Stimulated activated CD8-positive, alpha-beta memory T cell treated with anti-CD3 and anti-CD28 coated beads, Interleukin-4, amount 100 ng/mL, for 4 hours (primary cell): ENCODE measurements at places on chromosomes 5 and 9.

- no peak for DNase-seq
These were observed 81.8 kb downstream of the BOD1 start for GRCh38 chr5:173534664-173535063.

GRCh38 chr5:41795125-41795524 lies 75.1 kb downstream of the OXCT1 start:
- DNase-seq, result no peak

DNA sequence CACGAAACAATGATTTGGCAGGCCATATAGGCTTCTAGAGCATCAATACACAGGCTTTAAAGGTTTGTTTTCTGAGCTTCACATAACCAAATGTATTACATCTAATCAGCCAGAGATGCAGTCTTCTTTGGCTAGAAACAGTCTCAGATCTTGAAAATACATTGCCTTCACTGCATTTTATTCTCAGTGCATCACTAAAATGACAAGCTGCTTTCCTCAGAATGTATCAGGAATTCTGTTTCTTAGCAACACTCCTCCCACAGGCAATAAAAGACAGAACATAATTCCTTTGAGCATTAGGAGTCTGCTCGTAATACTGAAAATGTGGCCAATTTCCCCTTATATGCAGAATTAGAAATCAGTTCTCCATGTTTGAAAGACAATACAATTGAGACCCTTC lies 36.9 kb downstream of the FEM1C start:
- DNase-seq, result no peak

- DNase-seq, result no peak
These were observed 301.8 kb upstream of the CDH6 start for GRCh38 chr5:30891660-30892059.

- DNase-seq, result no peak
These were observed 5.5 kb upstream of the AQP3 start for GRCh38 chr9:33452828-33453271.

DNA sequence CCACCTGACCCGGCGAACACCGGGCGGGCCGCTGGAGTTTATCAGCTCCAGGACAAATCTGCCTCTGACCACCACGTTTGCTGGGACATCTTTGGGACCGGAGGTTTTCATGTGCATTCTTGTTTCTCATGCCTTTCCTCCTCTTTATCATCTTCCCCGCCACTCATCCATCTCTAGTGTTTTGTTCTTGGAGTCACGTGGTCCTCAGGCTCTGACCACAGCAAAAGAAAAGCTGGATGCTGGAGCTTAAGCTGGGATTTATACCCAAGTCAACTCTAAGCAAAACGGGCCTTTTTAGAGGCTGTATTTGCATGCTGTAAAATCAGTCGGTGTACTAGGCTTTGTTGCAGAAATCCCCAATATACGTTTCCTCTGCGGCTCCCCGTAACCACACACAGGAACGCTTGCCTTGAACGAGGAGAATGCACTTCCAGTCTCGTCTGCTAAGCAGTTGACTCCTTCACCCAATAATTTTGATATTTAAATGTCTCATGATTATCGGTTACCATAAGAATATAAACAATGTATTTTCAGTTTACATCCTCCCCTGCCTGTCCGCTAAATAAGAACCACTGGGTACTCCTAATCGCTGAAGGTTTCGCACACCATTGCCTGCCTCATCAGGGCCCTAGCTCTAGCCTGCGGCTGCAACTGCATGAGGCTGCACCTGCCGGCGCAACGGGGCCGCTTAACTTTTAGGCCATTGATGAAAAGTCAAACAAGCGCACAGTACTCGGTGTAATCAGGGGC lies 560 bp upstream of the NDUFS6 start:
- DNase-seq, result no peak

DNA sequence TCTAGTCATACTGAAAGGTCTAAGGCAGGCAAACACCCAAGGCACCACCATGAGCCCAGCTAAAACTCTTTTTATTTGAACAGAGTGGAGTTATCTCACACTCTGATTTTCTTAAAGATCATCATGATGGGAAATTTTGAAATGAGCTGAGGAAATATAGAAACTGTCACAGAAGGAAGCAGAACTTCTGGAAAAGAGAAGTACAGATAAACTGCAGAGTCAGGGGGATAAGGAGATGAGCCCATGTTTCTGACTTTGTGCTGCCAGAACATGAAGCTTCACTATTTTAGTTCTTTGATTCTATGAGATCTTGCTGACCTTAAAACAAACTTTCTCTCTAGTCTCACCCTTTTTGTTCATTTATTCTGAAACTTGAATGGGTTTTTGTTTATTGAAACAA lies 406.5 kb upstream of the EDIL3 start:
- no peak for DNase-seq

- DNase-seq, result no peak
These were observed 187.2 kb upstream of the ZNF462 start for GRCh38 chr9:106675780-106676179.

GRCh38 chr9:114449236-114449635 lies 56.0 kb downstream of the WHRN start:
- DNase-seq, result no peak

GRCh38 chr9:113011911-113012381 lies at the start of gene ZNF883:
Gene ZNF883 (minus strand): TSS chr9:113012192.
- no peak for DNase-seq

DNA sequence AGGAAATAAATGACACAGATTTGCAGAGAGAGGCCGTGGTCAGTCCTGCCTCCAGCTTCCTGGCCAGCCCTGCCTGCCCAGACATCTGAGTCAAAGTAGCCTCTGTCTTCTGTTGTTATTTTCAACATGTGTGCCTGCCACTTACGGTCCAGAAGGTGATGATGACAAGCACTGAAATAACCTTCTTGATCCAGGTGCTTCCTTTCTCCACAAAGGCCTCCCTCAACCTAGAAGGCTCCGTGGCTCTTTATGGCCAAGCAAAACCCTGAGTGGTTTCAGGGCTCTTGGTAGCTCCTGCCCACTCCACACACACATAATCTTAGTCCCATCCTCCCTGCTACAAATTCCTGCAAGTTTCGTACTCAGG lies 34.1 kb upstream of the SLC6A19 start:
- DNase-seq, result no peak

DNA sequence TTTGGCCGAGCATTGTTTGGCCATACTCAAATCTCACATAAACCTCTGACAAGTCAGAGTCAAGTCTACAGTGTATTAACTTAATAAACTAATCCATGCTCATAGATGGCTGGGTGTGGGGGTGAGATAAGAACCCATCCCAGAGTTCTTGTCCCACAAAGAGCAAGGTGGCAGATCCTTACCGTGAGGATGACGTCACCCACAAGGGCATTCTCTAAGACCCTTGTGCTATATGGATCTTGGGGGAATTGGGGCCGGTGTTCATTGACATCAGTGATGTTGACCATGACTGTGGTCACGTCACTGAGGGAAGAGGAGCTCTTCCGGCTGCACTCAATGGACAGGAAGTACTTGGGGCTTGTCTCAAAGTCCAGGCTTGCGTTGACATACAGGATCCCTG lies 62.1 kb downstream of the FAT2 start:
- no peak for DNase-seq

DNA sequence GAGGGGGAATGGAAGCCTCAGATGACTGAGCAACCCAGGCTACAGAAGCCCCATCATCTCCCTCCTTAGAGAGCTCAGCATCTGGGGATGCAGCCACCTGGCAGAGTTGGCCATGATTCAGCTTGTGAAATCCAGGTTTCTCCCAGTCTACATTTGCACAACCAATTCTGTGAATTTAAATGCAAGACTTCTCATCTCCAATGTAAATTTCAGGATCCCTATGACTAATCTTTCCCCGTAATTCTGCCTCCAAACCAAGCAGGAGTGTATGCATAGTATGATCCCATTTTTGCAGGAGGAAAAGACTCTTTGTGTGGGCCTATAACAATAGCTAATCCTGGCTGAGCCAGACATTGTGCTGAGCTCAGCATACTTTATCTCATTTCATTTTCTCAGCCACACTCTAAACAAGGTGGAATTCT lies 59.6 kb upstream of the IL17B start:
- DNase-seq, result no peak

DNA sequence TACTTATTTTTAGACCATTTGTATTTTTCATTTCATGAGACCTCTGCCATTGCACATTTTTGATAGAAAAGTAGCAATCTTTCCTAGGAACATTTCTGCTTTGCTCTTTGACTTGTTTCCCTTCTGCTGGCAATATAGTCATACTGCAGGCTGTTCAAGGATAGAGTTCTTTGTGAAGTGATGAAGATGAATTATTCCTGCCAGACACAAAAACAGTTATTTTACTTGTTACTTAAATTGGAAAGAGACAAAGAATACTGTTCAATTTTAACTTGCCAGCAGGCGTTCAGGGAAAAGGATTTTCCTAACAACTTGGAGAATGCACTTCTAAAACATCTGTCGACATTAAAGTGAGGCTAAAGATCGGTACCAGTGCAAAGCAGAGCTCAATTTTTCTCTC lies 251.7 kb upstream of the ACTBL2 start:
- no peak for DNase-seq

GRCh38 chr9:3332802-3333201 lies 193.0 kb downstream of the RFX3 start:
- DNase-seq, result no peak

- no peak for DNase-seq
These were observed 278.8 kb downstream of the GAS1 start for GRCh38 chr9:86668488-86668887.

DNA sequence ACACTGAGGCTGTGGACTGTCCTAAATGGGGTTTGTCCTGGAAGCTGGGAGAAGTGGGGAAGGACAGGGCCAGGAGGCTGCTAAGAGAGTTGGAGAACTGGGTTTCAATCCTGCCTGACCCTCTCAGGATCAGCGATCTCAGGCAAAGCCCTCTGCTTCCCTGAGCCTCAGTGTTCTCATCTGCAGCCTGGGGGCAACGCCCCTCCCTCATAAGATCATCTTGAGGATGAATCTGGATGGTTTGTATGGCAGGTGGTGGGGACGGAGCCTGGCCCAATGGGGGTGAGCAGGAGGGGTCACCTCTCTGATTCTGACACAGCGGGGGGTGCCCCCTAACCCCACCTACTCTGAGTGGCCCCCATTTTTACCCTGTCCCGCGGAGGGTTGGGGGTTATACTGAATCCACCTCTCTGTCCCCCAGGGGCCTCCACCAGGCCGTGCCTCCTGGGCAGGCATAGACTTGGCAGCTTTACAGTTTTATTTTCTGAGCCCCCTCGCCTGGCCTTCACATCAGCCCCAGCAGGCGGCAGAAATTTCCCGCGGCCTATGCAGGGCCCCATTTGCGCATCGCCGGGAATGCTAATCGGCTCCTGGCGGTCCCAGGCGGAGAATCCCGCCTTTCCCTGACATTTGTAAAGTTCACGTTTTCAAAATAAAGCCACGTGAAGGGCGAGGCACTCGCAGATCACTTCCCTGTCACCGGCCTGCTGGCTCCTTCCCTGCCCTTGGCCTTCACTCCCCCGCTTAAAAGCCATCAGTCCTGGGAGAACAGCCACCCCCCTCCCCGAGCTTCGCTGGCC lies 17.8 kb upstream of the LAMC3 start:
- DNase-seq, result no peak

GRCh38 chr5:100110497-100110896 lies 424.7 kb upstream of the FAM174A start:
- DNase-seq, result no peak

DNA sequence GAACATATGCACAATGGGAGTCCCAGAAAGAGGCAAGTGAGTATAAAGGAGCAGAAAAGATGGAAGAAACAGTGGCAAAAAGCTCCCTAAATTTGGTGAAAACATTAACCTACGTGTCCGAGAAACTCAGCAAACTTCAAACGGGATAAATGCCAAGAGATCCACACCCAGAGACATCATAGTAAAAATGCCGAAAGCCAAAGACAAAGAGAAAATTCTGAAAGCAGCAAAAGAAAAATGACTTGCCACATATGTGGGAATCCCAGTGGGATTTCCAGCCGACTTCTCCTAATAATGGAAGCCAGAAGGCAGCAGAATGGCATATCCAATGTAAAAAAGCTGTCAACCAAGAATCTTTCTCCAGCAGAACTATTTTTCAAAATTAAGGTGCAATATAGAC lies 101.2 kb downstream of the ADAMTS2 start:
- no peak for DNase-seq

DNA sequence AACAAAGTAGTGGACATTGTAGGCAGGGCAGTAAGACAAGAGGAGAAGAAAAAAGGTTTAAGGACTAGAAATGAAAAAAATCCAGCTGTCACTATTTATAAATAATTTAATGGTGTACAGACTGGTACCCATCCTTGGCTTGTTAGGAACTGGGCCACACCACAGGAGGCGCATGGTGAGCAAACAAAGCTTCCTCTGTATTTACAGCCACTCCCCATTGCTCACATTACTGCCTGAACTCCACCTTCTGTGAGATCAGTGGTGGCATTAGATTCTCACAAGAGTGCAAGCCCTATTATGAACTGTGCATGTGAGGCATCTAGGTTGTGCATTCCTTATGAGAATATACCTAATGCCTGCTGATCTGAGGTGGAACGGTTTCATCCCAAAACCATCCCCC lies 62.6 kb upstream of the DMAC1 start:
- DNase-seq, result no peak

GRCh38 chr5:52740007-52740406 lies 47.7 kb upstream of the ITGA1 start:
- DNase-seq, result no peak

- DNase-seq, result no peak
These were observed 59.8 kb downstream of the TNC start for GRCh38 chr9:115058175-115058574.

GRCh38 chr9:21392270-21392669 lies 7.1 kb upstream of the IFNA2 start:
- no peak for DNase-seq

- DNase-seq, result no peak
These were observed 526.1 kb downstream of the TLR4 start for GRCh38 chr9:118230329-118230728.

GRCh38 chr5:4246447-4246846 lies 650.8 kb downstream of the IRX1 start:
- DNase-seq, result no peak

DNA sequence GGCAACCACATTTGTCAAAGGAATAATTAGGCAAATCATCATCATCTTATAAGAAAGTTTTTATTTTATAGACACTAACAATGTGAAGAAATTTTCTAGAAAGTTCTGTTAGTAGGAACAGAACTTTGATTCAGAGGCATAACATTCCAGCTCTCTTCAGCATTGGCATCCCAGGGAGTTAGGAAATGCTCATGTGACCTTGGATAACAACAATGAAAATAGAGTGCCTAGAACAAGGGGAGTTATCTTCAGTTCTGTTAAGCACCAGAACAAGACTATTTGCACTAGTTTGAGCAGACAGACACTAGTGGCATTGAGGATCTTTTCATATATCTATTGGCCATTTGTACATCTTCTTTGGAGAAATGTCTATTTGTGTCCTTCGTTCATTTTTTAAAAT lies 7.0 kb upstream of the NMUR2 start:
- no peak for DNase-seq

GRCh38 chr5:51414516-51414915 lies 31.3 kb downstream of the ISL1 start:
- no peak for DNase-seq

- no peak for DNase-seq
These were observed 97.8 kb downstream of the ADAMTS12 start for GRCh38 chr5:33793836-33794549.

GRCh38 chr9:18976221-18976708 lies 56.7 kb downstream of the SAXO1 start:
- no peak for DNase-seq

GRCh38 chr5:23274171-23274570 lies 233.2 kb upstream of the PRDM9 start:
- no peak for DNase-seq
